ENCODE measurements at places on chromosomes 1 and 21. TPM values are rescaled to one million over a fixed set of nuclear protein-coding genes. Genes with fewer than 3 reads are reported as not detected.

BMP8B gene
- under 0.01 TPM for total RNA-seq

ZBTB48 gene
- 16.2 TPM for total RNA-seq

CHIA gene
- total RNA-seq: not detected

RXRG gene
- total RNA-seq: not detected

LMX1A gene
- not detected for total RNA-seq

ESRRG gene
- total RNA-seq: 0.13 TPM

OR10Z1 gene
- not detected for total RNA-seq

EPS8L3 gene
- not detected for total RNA-seq

WNT3A gene
- not detected for total RNA-seq

NHLH1 gene
- total RNA-seq: under 0.01 TPM

S100A5 gene
- 0.26 TPM for total RNA-seq

GSTM2 gene
- 10.7 TPM for total RNA-seq

MYBPH gene
- 0.06 TPM for total RNA-seq

TXNDC12 gene
- 22.5 TPM for total RNA-seq

BSND gene
- total RNA-seq: not detected

PGLYRP4 gene
- total RNA-seq: not detected

MCOLN2 gene
- 4.6 TPM for total RNA-seq

CD247 gene
- not detected for total RNA-seq

CR1L gene
- total RNA-seq: not detected

OR2L13 gene
- not detected for total RNA-seq

SMCP gene
- not detected for total RNA-seq

DMBX1 gene
- total RNA-seq: not detected

CCDC27 gene
- total RNA-seq: not detected

LRRC53 gene
- not detected for total RNA-seq

ZBTB37 gene
- total RNA-seq: 7.8 TPM

All from aortic smooth muscle cell (primary cell).